ENCODE measurements at places on chromosomes 7 and 10.

DNA sequence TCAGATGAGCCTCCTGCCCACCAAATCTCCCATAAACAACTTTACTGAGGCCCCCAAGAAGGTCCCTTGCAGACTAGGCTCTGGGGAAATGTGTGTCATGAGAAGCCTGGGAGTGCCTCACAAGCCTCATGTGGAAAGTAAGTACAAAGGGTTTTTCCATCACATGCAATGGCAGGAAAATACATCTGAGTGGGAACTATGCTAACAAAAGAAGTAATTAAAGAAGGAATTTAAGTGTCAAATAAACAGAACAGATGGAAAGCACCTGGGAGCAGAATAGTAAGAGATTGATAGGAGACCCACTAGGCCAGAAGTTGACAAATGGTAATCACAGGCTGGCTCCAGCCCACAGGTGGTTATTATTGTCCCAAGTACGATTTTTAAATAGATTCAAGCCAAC, 20.5 kb downstream of the GSAP start:
- DNase-seq: no peak

GRCh38 chr10:63812501-63812900, 291.3 kb downstream of the REEP3 start:
- DNase-seq: no peak

DNA sequence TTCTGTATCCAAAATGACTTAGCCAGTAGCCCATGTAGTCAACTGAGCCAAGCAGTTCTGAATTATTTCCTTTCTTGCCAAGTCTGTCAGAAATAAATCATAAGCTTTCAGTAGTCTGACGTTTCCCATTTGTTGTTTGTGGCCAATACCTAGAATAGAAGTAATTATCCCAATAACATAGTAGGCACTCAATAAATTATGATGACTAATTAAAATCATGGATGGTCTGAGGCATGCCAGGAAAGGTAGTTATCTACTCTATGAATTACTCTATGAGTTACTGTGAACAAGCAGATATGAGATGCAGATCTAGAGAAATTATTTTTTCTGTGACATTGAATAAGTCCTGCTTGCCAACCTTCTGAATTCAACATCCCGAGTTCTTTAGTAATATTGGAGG, 2.3 kb downstream of the CABCOCO1 start:
- DNase-seq: no peak

GRCh38 chr7:132419542-132419941, 156.7 kb downstream of the PLXNA4 start:
- no peak for DNase-seq

DNA sequence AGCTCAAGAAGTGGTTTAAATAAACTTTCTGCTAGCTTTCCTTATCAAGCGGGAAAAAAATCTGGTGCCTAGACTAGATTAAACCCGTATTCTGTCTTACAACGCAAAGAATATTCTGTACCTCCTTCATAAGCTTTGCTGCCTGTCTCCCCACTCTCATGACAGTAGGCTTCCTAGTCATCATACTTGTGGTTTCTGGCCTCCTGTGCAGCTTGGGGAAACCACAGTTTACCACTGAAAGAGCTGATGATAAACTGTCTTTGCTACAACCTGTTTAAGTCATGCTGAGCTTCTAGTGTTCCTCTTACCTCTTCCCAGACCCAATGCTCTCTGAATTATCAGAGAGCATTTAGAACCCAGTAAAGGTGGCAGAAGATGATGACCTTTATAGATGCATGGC, 55.0 kb downstream of the PODXL start:
- DNase-seq: no peak

DNA sequence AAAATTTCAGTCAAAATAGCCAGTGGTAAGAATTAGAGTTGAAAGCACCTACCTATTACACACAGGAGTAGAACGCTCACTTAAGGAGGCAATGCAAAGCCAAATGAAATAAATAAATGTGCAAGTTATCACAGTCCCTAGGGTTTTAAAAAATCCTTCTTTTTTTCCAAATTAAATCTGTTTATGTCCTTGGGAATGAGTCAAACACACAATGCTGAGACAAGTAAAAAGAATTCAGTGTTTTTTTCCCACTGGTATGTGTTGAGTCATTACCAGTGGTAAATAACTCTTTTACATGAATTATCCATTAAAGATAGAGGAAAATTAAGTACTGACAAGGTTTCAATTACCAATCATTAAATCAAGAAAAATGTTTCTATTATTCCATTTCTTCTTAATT, 438.6 kb downstream of the TNS3 start:
- DNase-seq: no peak

- DNase-seq: no peak
Measured at GRCh38 chr7:19900118-19900517, 126.7 kb upstream of the TMEM196 start.

- no peak for DNase-seq
Measured at GRCh38 chr10:100282907-100283306, 3.6 kb downstream of the BLOC1S2 start.

DNA sequence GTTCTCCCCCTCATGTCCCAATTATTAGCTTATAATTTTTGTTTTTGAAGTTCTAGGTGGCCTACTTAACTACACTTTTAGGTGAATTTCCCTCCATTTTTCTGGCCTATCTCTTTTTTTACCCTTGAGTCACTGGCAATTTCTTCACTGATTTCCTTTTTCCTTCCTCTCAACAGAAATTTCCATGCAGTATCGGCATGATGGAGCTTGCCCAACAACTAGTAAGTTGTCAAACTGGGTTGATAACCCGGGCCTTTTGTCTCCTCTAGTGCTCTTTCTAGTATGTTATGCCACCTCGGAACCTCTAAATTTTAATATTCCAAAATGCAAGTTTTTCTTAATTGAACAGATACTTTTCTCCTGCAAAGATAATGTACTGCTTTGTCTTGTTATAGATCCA, 147.1 kb downstream of the MLLT10 start:
- DNase-seq: no peak

DNA sequence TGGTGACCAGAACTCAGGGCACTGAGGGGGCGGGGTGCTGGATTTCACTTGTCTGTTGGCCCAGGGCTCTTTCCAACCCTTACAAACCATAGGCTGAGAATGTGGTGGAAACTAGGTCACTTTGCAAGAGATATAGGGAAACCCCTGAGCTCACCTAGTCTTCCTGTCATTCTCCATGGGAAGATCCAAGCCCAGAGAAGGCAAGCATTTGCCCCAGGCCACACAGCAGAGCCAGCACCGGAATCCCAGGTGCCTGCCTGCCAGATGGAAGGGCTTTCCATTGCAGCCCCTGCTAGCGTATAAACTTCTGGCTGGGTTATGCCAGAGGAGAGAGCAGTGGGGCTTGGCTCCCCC, 427 bp downstream of the PYROXD2 start:
- no peak for DNase-seq

DNA sequence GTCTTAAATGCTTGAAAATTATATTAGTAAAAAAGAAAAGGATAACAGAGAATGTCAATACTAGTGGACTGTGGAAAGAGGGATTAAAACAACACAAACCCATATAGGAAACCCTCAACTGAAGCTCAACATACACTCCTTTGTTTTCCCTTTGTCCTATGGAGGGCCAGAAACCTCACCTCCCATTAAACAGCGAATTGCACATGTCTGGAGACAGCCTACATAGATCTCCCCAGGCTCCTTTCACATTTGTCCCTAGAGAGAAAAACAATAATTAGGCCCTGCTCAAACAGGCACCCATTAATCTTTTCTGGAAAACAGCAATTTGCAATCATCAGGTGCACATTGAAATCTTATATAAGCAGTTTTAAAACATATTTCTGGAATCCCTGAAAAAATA, 87.6 kb upstream of the SEMA3D start:
- DNase-seq: no peak

GRCh38 chr7:157438121-157439025, 101.6 kb downstream of the DNAJB6 start:
- no peak for DNase-seq

DNA sequence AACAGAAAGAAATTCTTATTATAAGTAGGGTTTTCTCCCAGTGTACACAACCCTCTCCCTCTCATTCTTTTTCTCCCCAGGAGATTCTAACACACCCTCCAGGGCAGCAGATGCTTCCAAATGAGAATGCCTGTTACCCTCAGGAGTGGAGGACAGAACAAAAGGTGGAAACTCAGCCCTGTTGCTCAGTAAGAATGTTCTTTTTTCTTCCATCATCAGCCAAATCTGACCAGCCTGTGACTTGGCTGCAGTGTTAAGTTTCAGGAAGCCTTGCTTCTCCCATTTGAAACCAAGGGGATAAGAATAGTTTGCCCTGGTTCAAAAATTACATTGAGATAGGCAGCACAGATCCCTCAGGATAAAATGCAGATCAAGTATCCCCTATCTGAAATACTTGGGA, 77.5 kb upstream of the EEPD1 start:
- DNase-seq: no peak
